Natural killer cell treated with Interleukin-12 subunit alpha and Interleukin-12 subunit beta and Interleukin-15 and Interleukin-18, amount 100 ng/mL, for 72 hours (primary cell): ENCODE measurements at places on chromosomes 12 and 14. TPM values are rescaled to one million over a fixed set of nuclear protein-coding genes. Genes with fewer than 3 reads are reported as not detected.
A peak's percentile ranks its signal among the peaks of the same experiment; 100 is the strongest.

The EXOC3L4 gene
- not detected for total RNA-seq

DNA sequence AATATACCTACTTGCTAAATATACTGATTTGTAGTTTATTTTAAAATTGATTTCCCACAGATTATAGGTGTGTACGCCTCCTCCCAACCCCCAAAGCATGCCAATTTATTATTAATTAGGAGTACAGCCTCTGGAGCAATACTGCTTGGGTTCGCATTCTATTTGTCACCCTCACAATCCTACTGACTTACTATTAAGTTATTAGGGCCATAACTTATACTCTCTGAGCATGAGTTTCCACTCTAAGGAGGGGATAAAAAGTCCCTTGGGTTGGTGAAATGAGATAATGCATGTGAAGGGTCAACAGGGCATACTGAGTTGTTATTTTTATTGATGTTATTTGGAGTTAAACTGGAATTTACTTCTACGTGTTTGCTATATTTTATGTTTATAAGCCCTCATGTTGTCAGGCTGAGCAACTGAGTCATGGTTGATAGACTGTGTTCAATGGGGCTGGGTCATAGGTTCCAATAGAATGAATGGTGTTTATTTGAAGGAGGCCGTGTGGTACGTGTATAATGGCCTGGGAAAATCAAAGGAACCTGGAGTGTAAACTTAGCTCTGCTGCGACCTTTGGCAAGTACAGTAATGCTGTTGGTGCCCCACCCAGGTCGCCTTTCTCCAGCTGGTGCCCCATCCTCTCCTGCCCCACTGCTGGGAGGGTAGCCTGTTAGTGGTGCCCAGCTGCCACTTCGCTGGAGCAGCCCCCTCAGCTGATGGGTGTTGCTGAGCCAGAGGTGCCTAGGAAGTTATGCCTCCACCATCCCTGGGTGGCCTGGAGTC is 99.3 kb upstream of the PTPRB start:
- no peak for DNase-seq
- no peaks in the 10 kb centered on the region for H3K36me3 ChIP-seq
- no peak overlapping the region for H3K4me3 ChIP-seq
- H3K27ac ChIP-seq, result no peak overlapping the region

DNA sequence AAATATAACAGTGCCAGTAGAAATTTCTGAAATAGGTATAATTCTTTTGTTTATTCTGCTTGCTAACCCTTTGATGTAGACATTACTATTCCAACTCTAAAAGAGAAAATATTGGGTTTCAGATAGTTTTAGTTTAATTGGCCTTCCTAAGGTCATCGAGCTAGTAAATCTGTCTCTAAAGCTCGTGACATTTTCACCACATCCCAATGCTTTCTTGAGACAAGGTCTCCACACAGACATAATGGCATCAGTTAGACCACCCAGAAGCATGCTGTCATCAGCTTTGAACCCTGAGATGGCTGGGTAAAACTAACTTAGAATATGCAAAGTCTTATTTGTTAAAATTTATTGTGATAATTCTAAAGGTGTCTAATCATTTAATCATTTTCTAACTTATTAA is 52.0 kb downstream of the PIK3C2G start:
- no peaks in the 10 kb centered on the region for H3K36me3 ChIP-seq
- H3K27ac ChIP-seq, result no peak overlapping the region
- DNase-seq, result no peak
- no peaks in the 10 kb centered on the region for H3K4me1 ChIP-seq

DNA sequence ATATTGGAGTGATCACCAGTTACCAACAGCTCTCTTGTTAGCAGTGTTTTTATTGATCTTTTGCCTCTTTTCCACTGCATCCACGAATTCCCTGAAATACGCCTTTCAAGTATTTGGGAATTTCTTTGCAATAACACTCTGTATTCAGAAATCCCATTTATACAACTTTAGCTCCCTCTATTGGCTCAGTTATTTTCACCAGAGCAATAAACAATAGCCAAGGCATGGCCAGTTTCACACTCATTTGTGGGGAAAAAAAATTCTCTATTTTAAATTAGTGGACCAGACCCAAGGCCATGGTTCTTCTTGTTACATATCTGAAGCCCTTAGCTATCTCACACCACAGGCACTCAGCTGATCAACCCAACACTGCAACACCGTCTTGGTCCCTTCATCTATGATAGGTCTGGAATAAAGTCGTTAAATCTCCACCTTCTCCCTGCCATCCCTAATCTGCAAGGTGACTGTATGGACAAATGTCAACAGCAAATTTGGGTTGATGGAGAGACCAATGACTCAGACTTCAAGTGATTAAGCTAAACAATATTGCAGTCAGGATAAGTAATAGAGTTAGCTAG is 92.4 kb upstream of the TMEM260 start:
- DNase-seq, result no peak
- peaks cover 4% of the 10 kb centered on the region for H3K27me3 ChIP-seq
- H3K27ac ChIP-seq, result no peak overlapping the region
- no peaks in the 10 kb centered on the region for H3K4me1 ChIP-seq

The TMEM117 gene
- 2.4 TPM for total RNA-seq

The EXD2 gene
- 10.4 TPM for total RNA-seq

DNA sequence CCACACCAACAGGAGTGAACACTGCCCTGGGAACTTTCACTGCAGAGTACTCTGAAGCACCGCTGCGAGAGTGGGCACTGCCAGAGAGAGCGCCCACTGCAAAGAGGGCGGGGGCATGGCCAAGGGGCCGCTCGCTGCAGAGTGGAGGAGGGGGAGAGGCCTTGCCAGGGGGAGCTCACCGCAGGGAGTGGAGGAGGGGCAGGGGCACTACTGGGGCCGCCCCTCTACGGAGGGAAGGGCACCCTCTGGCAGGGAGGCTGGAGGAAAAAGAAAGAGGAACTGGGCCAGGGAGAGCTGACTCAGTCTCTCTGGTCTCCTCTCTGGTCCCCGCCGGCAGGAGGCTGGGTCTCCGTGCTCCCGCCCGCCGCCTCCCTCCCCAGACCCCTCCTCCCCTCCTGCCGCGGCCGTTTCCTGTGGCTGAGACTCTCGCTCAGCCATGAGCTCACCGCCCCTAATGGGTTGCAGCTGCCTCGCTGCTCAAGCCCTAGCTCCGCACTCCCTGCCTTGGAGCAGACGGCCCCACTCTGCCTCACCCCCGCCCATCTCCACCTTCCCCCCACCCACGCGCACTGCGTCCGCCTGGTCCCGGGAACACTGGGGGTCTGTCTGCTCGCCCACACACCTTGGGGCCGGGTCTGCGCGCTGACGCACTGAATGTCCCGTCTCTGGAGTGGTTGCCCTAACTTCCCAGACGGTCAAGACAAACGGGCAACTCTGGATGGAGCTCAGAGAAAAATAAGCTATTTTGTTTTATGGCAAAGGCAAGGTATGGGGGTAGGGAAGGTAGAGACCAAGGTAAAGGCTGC is 1.3 kb downstream of the ARHGEF40 start:
- peak; percentile 61 for DNase-seq
- no peaks in the 10 kb centered on the region for H3K36me3 ChIP-seq
- H3K27me3 ChIP-seq, result peaks cover 50% of the 10 kb centered on the region
- H3K27ac ChIP-seq, result peak overlapping the region; percentile 63
- peaks cover 25% of the 10 kb centered on the region for H3K4me1 ChIP-seq

- DNase-seq, result no peak
- H3K27ac ChIP-seq, result no peak overlapping the region
- H3K4me1 ChIP-seq, result peaks cover 43% of the 10 kb centered on the region
- peaks cover 10% of the 10 kb centered on the region for H3K36me3 ChIP-seq
- H3K4me3 ChIP-seq, result peak overlapping the region; percentile 9
- no peaks in the 10 kb centered on the region for H3K27me3 ChIP-seq
These were observed 62.6 kb downstream of the PLXNC1 start for GRCh38 chr12:94211021-94211420.

DNA sequence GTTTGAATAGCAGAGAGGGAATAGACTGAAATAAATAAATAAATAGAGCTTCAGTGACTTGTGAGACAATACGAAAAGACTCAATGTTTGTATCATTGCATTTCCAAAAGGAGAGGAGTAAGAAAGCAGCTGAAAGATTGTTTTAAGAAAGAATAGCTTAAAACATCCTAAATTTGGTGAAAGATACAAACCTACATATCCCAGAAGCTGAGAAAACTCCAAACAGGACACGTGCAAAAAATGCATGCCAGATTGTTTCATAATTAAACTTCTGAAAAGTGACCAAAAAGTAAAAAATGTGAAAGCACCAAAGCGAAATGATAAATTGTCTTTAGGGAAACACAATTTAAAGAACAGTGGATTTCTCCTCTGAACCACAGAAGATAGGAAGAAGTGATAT is 711.0 kb downstream of the AACS start:
- no peak overlapping the region for H3K4me3 ChIP-seq
- no peaks in the 10 kb centered on the region for H3K36me3 ChIP-seq
- no peaks in the 10 kb centered on the region for H3K27me3 ChIP-seq
- no peak for DNase-seq

DNA sequence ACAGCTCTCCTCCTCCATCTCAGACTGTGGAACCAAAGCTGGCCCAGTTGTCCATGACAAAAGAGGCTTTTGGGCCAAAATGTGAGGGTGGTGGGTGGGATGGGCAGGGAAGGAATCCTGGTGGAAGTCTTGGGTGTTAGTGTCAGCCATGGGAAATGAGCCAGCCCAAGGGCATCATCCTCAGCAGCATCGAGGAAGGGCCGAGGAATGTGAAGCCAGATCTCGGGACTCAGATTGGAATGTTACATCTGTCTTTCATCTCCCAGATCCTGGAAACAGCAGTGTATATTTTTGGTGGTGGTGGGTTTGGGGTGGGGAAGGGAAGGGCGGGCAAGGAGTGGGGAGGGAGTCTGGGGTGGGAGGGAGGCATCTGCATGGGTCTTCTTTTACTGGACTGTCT is 11.8 kb upstream of the TAMALIN start:
- H3K4me3 ChIP-seq, result no peak overlapping the region
- H3K4me1 ChIP-seq, result peaks cover 7% of the 10 kb centered on the region

The SSPN gene
- total RNA-seq, result 1.3 TPM

DNA sequence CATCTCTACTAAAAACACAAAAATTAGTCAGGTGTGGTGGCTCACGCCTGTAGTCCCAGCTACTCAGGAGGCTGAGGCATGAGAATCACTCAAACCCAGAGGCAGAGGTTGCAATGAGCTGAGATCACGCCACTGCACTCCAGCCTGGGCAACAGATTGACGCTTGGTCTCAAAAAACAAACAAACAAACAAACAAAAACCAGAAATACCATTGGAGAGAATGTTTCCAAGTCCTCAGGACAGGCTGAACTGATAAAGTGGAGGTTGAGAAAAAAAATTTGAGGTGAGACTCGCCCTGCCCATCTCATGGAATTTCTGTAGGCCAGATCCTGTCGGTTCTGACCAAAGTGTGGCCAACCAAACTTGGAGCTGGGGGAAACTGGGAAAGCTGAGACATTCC is 30.6 kb upstream of the NFYB start:
- no peak overlapping the region for H3K27ac ChIP-seq
- H3K4me1 ChIP-seq, result no peaks in the 10 kb centered on the region
- no peaks in the 10 kb centered on the region for H3K36me3 ChIP-seq
- H3K4me3 ChIP-seq, result no peak overlapping the region

The MIP gene
- 0.75 TPM for total RNA-seq

- H3K27ac ChIP-seq, result no peak overlapping the region
- H3K36me3 ChIP-seq, result no peaks in the 10 kb centered on the region
- peaks cover 20% of the 10 kb centered on the region for H3K27me3 ChIP-seq
- no peaks in the 10 kb centered on the region for H3K4me1 ChIP-seq
- DNase-seq, result no peak
- H3K4me3 ChIP-seq, result no peak overlapping the region
These were observed 90.1 kb downstream of the STXBP6 start for GRCh38 chr14:24959791-24960331.

- no peaks in the 10 kb centered on the region for H3K36me3 ChIP-seq
- no peak overlapping the region for H3K27ac ChIP-seq
- no peak for DNase-seq
- H3K27me3 ChIP-seq, result no peaks in the 10 kb centered on the region
- no peaks in the 10 kb centered on the region for H3K4me1 ChIP-seq
These were observed 290.2 kb downstream of the PRKD1 start for GRCh38 chr14:29637411-29637810.

The TAS2R8 gene
- total RNA-seq, result not detected

- no peak overlapping the region for H3K4me3 ChIP-seq
- H3K27ac ChIP-seq, result no peak overlapping the region
- DNase-seq, result no peak
- no peaks in the 10 kb centered on the region for H3K36me3 ChIP-seq
- H3K4me1 ChIP-seq, result no peaks in the 10 kb centered on the region
These were observed 10.0 kb upstream of the IFI27L2 start for GRCh38 chr14:94139421-94139820.

- no peak for DNase-seq
- H3K36me3 ChIP-seq, result peaks cover 11% of the 10 kb centered on the region
- H3K4me3 ChIP-seq, result peak overlapping the region; percentile 95
- H3K27me3 ChIP-seq, result no peaks in the 10 kb centered on the region
- H3K27ac ChIP-seq, result peak overlapping the region; percentile 87
These were observed 787 bp downstream of the ACAD10 start for GRCh38 chr12:111686574-111687105.

The LUM gene
- not detected for total RNA-seq

DNA sequence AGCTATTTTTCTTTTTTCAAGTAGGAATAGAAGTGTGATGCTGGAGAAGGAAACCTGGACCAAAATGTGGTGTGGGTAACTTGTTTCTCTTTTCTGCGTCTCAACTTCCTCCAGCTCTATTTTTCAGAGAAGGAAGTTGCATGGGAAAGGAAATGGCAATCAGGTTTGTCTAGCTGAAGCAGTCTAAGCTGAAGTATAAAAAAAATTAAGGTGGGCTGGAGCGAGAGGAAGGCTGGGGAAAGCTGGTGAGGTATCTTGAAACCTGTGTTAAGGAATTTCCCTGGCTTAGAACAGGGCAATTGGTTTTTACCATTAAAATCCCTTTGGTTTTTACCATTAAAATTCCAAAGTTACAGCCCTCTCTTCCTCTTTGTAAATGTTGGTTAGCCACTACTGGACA is 34.2 kb upstream of the NINJ2 start:
- DNase-seq, result no peak
- peak overlapping the region; percentile 7 for H3K4me3 ChIP-seq
- peaks cover 9% of the 10 kb centered on the region for H3K36me3 ChIP-seq
- H3K27me3 ChIP-seq, result no peaks in the 10 kb centered on the region
- peaks cover 4% of the 10 kb centered on the region for H3K4me1 ChIP-seq

DNA sequence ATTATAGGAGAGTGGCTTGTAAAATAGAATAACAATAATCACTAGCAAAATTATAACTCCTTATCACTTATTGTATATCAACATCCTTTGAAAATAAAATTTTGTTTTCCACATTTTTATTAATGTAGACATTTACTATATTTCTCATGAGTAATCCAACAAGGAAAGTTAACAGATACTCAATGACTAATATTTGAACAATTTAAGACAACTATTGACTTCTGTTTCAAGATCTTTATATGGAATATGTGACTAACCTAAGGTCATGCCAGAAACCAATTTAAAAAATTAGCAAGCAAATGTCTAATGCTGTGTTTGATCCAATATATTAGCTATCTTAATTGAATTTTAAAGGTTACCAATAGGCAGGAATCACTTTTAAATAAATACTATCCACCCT is 638.5 kb upstream of the FLRT2 start:
- no peaks in the 10 kb centered on the region for H3K27me3 ChIP-seq
- H3K36me3 ChIP-seq, result peaks cover 6% of the 10 kb centered on the region
- H3K4me1 ChIP-seq, result no peaks in the 10 kb centered on the region

GRCh38 chr12:49825971-49826421 is 2.2 kb downstream of the NCKAP5L start:
- no peaks in the 10 kb centered on the region for H3K36me3 ChIP-seq
- peaks cover 21% of the 10 kb centered on the region for H3K4me1 ChIP-seq
- no peak overlapping the region for H3K27ac ChIP-seq

- H3K4me3 ChIP-seq, result no peak overlapping the region
- no peak for DNase-seq
- peak overlapping the region; percentile 65 for H3K27ac ChIP-seq
- H3K4me1 ChIP-seq, result peaks cover 23% of the 10 kb centered on the region
- H3K36me3 ChIP-seq, result peaks cover 16% of the 10 kb centered on the region
- H3K27me3 ChIP-seq, result no peaks in the 10 kb centered on the region
These were observed 2.8 kb upstream of the PRKAG1 start for GRCh38 chr12:49021292-49021915.

The KRT78 gene
- not detected for total RNA-seq

The ZDHHC17 gene
- total RNA-seq, result 39.9 TPM
